ENCODE measurements at places on chromosomes 3 and 15.

- no peak for DNase-seq
Observed at GRCh38 chr15:42332331-42332730, 27.0 kb upstream of the CAPN3 start.

DNA sequence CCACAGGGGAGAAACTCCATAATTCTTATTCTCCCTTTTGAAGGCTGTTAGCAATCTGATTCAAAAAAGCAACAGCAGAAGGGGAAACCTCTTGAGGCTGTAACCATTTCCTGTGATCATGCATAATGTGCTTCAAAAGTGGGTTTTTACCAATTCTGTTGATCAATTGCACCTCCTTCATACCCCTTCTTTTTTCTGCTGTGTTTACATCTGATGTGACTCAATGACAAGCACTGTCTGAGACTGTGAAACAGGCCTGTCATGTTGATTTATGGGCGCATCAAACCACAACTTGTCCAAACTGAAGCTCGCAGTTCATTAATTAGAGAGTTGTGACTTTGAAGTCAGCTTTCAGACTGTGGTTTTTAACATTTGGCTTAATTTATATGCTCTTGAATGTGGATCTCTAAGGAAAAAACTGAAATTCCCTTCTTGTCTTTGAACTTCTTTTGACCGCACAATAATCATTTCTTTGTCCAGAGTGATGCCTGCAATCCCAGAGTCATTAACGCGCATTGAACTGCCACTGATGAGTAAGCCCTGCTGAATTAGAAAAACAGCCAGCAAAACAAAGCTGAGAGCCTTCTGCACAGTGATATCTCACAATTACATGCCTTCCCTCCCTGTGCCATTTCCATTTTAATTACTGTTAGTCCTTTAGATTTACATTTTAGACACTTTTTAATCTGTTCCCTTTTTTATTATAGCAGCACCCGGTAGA is 532.8 kb downstream of the FOXP1 start:
- no peak for DNase-seq

GRCh38 chr15:88651971-88652370 is 13.2 kb downstream of the ISG20 start:
- no peak for DNase-seq

DNA sequence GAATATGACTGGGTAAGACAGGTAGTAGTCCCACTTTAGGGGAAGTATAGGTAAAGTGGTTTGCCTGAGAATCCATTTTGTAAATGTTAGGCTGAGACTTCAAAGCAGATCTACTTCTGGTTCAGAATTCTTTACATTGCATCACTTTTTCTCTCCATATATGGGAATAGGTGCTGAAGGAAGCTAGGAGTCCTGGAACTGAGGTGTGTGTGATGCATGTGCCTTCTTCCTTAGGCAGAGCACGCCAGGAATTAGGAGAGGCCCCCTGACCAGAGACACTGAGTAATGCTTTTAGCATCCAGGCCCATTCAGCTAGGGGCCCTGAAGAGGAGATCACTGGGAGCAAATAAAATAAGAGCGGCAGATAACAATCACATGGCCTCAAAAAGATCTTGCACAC is 69.2 kb upstream of the DCP1A start:
- DNase-seq = no peak

DNA sequence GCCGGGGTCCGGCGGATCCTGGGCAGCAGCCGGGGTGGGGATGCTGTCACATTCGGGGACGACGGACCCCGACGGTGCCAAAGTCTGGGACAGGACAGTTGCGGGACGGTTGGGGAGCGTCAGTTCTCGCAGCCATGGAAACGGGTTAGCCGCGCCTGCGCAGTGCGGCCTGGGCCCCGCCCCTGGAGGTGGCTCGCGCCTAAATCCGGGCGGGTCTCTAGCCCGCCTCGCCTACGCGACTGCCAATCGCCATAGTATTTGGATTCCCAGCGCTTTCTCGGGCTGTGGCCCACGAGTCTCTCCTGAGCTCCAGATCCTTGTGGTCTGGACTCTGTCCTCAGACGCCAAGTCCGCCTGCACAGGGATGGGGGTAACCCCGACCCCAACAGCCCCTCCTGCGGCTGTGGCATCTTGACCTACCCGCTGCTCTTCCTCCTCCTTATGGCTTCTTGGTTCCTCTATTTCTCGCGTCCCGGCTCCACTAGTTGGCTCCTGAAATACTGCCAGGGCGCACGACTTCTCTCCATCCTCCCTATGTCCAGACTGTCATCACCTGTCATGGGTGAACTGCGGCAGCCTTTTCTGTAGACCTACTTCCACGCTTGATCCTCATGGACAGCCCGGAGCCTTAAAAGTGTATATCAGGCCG is at the start of gene ZMYND10:
Gene ZMYND10, minus strand, starts transcription at position 147 of the 649 bp plus-strand sequence. CDS start 153 bp downstream, outside the sequence.
- DNase-seq = no peak

All from GM19239 (cell line).